Stimulated activated CD4-positive, alpha-beta T cell treated with anti-CD3 and anti-CD28 coated beads, Interleukin-1b, Interleukin-23, amount 100 ng/mL, for 24 hours (primary cell): ENCODE measurements at places on chromosomes 7 and 10.

GRCh38 chr10:3169673-3170072 lies 2.9 kb downstream of the PITRM1 start:
- DNase-seq = no peak

DNA sequence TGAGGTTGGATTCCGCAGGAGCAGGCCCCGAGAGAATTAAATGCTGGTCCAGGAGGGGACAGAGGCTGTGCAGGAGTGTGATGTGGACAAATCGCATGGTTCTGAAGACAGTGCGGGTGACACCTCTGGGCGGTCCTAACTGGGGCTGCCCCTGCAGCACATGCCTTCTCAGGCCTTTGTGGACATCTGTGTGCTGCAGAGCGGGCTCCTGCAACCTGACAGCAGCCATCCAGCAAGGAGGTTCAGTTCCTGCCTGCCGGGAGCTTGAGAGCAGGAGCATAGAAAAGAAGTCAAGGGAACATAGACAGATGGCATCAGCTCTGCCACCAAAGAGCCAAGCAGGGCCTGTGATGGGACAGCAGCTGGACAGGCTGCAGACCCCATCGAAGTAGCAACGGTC lies 135.9 kb upstream of the PPP2R2D start:
- no peak for DNase-seq

- DNase-seq = no peak
These were observed 55.1 kb downstream of the ABI1 start for GRCh38 chr10:26805567-26806245.

- no peak for DNase-seq
These were observed 228.8 kb upstream of the FAM3C start for GRCh38 chr7:121624958-121625357.

- DNase-seq = no peak
These were observed 162.4 kb upstream of the MEOX2 start for GRCh38 chr7:15848901-15849300.

- no peak for DNase-seq
These were observed 59.9 kb upstream of the TM9SF3 start for GRCh38 chr10:96646751-96647166.

DNA sequence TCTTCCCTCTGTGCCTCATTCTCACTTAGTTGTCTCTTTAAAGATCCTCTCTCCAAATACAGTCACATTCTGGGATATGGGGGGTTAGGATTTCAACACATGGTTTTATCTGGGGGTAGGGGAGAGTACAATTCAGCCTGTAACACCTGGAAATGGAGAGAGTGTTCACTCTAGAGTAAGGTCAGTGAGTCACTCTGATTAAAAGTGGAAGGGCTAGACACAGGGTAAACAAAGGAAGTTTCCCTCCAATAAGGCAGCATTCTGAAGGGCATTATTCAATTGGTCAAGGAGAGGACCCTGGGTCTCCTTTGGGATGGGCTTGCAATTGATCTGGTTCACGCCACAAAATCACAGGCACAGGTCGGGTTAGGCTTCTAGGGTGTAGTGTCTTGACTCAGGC lies 232.8 kb upstream of the NPSR1 start:
- no peak for DNase-seq

DNA sequence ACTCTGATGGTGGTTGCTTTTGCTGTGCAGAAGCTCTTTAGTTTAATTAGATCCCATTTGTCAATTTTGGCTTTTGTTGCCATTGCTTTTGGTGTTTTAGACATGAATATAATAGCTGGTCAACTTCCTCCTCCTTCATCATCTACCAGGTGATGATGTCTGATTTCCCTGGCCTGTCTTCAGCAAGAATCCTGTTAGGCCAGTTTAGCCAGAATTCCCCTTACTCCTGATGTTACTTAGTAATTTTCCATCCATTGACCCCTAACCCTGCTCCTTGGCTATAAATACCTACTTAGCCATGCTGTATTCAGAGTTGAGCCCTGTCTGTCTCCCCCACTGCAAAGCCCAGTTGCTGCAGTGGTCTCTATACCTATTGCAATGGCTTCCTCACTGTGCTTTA lies 91.4 kb downstream of the ZNF777 start:
- no peak for DNase-seq

DNA sequence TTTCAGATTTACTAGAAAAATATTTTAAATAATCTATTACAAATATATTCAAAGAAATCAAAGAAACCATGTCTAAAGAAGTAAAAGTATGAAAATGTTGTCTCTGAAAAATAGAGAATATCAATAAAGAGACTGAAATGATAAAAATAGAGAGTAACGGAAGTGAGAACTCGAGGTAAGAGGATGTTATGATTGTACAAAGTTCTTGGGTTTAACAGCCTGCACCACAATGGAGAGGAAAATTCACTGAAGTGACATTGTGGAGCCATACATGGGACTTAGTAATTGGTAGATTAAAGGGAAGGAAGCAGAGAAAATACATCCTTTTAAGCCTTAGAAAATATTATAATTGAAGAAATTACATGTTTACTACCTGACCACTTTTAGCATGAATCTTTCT lies 77.9 kb downstream of the THSD7A start:
- no peak for DNase-seq

- DNase-seq = no peak
These were observed 180.5 kb downstream of the MAGI2 start for GRCh38 chr7:79272938-79273337.

GRCh38 chr7:28315565-28316410 lies 96.5 kb upstream of the CREB5 start:
- DNase-seq = no peak

DNA sequence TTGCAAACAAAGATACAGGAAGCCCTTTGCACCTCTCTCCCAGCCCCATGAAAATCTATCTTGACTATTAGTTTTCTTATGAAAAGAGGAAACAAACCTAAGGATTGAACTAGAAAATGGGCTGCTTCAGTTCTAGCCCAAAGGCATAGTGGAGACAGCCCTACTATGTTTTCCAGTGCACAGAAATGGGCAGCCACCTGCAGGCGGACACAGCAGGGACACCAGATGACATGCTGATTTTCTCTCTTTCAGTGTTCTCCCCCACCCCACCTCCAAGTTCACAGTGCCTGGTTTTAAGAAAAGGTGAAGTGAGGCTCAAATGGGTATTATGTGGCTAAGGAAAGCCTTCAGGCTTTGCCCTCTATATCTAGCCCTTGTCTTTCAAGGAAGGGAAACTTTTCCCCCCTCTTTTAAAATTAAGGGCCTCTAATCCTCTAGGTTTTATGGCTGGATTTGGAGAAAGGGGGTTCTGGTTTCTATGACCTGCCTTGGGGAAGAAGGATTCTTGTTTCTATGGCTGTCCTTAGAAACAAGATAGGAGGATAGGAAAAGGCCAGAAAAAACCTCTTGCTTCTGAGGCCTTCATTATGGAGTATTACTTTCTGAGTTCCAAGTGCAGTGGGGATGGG lies 23.5 kb upstream of the DDX50 start:
- no peak for DNase-seq

- DNase-seq = no peak
These were observed 375.2 kb downstream of the RPS24 start for GRCh38 chr10:78408671-78409472.

GRCh38 chr7:121352323-121352722 lies 23.5 kb downstream of the WNT16 start:
- no peak for DNase-seq

DNA sequence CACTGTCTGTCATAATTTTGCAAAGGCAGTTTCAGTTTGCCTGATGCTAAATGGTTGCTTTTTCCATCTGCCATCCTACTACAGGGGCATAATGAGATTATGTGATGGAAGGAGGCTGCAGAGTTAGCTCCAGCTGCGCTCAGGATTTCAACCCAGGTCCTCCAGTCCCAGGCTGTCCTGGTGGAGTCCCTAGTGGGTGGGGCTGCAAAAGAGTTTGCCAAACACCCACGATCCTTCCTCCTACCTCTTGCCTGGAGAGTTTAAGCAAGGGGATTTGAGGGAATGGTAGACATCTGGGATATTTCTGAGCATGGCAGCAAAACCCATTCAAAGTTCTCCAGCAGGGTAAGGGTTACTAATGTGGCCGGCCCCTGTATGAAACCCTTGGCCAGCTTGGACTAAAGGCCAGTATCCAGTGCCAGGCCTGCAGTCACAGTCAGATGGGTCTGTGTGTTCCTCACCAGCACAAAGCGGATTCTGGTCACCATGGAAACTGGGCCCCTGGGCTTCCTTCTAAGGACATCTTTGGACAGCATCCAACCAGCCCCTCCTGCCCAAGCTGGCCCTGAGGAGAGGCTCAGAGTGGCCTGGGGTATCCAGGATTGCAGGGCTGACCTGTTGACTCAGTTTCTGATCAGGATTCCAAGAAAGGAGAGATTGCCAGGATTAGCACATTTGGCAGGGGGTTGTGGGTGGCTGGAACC lies 42.7 kb upstream of the CHST3 start:
- no peak for DNase-seq

DNA sequence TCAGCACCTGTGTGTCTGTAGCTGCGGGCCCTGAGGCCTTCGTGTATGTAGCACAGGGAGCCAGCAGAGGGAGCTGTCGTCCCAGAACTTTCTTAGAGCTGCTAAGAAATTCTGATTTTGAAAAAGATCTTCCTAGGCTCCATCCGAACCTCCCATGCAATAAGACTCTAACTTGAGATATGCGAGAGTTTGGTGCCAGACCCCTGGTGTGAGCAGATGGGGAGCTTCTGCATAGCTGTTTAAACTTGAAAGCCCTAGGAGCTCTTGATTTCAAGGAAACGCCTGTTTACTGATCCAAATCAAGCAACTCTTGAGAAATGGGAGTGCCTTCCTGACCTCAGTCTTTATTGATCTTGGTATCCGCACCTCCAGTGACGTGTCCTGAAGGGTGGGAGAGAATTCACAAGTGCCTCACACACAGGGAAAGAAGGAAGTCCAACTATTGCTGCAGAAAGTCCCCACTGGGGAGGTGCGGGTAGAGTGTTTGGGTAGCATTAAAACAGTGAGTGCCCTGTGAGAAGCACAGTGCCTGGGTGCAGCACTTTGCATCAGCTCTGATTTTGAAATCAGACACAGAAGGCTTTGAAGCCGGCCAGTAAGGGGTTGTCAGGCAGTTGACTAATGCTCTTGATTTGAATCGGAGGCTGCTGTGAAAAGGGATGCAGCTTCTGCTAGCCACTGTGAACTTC lies 66.4 kb upstream of the STRIP2 start:
- DNase-seq = peak; percentile 57

- no peak for DNase-seq
These were observed 41.8 kb downstream of the APBB1IP start for GRCh38 chr10:26479766-26480492.

DNA sequence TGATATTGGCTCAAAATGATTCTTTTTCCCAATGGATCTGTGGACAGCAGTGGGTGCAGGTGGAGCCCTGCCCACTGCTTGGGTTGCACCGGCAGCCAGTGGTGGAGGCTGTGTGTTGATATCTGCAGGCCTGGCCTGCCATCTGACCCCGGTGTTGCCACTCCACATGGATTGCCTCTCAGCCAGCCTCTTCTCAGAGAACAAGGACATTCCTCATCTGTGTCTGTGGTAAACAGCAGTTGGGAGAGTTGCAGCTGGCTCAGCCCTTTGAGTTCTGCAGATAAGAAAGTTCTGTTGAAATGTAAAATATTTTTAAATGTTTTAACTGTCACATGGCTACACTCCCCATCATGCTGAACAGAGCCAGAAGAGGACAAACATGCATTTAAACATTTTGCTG lies 374.9 kb upstream of the CELF2 start:
- no peak for DNase-seq

DNA sequence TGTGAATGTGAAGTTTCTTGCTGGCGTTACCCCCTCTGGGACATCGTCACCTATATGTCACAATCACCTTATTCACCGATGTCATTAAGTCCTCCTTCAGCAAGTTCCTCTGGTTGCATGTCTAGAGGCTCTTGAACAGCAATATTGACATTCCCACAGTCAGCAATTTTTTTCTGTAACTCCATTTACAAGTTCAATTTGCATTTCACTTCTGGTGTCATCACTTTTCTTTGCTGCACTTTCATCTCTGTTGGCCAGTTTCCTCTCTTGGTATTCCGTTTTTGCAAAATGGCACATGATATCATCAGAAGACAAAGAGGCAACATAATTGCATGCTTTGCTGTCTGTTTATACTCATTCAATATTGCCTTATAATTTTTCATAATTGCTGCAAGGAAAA lies 69.8 kb downstream of the SRI start:
- no peak for DNase-seq

- DNase-seq = no peak
These were observed 18.9 kb downstream of the LMOD2 start for GRCh38 chr7:123674399-123675180.

GRCh38 chr10:70652761-70653657 lies 19.3 kb upstream of the ADAMTS14 start:
- DNase-seq = no peak

DNA sequence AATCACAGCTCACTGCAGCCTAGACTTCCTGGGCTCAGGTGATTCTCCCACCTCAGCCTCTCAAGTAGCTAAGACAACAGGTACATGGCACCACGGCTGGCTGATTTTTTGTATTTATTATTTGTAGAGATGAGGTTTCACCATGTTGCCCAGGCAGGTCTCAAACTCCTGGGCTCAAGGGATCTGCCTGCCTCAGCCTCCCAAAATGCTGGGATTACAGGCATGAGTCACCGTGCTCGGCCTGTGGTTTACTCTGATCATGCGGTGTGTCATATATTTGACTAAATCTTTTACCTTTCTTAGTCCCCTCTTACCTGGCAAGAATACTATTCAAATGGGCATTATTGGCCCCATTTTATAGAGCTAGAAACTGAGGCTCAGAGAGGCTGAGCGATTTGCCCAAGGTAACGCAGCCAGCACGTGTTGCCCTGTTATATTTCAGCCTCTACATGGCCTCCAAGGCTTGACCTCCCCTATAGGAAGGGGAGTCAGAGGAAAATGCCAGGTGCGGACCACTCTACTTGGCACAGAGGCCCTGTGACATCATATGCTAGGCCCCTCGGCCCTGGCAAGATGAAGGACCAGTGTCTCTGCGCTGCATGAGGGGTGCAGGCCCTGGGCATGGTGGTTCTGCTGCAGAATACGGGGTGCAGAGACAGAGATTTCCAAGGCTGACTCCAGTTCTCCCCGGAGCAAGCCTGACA lies 8.2 kb downstream of the ZCCHC24 start:
- no peak for DNase-seq

GRCh38 chr7:27138985-27139333 lies 4.5 kb downstream of the HOXA5 start:
- no peak for DNase-seq

GRCh38 chr10:73814896-73815718 lies 3.7 kb upstream of the NDST2 start:
- no peak for DNase-seq

- peak; percentile 16 for DNase-seq
These were observed 534 bp downstream of the UBE3C start for GRCh38 chr7:157139111-157139809.

- no peak for DNase-seq
These were observed 2.8 kb downstream of the SAMD9L start for GRCh38 chr7:93145354-93145753.

GRCh38 chr10:78576276-78576675 lies 492.5 kb upstream of the ZMIZ1 start:
- no peak for DNase-seq

- no peak for DNase-seq
These were observed 184.0 kb downstream of the DIP2C start for GRCh38 chr10:505419-505818.
